ENCODE measurements at places on chromosomes 6 and 20.

DNA sequence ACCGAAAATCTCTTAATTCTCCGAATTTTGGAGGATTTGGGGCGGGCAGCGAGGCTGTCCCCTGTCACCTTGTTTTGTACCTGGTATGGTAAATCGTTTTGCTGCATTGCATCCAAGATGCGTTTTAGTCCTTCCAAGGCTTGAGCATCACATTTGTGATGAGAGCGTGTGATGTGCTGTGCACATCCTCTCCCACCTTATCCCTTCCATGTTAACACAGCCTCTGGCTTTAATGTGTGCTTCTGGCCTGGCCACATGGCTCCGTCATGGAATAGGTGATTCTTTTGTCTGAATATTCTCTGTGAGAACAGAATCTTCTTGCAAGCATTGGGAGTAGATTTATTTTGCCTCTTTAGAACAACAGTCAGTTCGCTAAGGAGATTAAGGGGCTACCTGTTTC lies 763 bp downstream of the TMEM14A start:
- DNase-seq, result no peak

DNA sequence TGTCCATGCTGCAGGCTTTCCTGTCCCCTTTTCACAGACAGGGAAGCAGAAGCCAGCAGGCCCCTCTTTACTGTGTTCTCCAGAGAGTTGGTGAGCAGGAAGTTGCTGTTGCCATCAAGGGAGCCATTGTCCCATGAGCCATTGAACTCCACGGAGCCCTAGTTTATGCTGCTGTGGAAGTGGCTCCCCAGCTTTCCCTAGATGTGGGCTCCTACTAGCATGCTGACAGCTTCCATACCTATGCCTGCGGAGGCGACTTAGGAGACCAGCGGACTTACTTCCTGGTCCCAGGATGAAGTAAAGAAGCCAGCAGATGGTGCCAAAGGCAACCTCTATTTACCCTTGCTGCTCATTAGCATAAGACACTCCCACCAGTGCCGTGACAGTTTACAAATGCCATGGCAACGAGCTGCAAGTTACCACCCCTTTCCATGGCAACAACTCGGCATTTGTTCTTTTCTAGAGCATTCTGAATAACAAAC lies 30.8 kb upstream of the FKBP1A start:
- no peak for DNase-seq

GRCh38 chr6:54920628-54921027 lies 74.1 kb downstream of the FAM83B start:
- no peak for DNase-seq

DNA sequence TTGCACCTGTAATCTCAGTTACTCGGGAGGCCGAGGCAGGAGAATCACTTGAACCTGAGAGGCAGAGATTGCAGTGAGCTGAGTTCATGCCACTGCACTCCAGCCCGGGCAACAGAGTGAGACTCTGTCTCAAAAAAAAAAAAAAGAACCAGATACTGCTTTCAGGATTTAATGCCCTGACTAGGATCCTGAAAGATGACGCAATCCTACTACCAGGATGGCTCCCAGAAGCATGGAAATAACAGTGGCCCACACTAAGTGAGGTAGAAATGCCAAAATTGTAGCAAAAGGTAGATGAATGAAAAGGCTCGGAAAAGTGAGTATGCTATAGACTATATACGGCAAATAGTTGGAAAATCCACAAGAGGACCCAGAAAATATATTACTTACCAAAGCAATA lies 23.8 kb upstream of the KHDC1 start:
- no peak for DNase-seq

DNA sequence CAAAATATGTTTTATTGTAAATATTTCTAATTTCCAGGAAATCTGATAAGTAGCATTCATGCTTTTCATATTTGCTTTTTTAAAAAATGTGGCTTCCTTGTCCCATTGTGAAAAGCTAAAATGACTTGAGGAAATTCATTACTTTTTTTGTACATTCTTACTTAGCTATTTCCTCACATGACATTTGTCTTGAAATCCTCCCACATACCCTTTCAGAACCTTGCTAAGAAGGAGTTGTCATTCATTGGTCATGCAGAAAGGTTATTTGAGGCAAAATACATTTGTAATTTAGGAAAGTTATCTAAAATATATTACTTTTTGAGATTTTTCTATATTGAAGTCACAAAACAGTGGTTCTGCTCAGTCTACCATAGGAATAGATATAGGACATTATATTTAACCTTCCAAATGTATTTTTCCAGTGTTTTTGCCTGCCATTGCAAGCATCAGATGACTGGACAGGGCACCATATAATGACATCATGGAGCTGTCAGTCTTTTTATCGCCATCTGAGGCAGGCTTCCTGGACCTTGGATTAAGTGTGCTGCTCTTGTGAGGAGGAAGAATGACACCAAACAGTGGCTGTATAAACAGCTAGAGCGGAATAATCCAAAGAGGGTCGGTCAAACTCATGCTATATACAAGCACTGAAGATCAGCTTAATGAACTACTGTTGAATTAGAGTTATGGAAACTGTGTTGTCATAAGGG lies 109.4 kb upstream of the HCRTR2 start:
- no peak for DNase-seq

DNA sequence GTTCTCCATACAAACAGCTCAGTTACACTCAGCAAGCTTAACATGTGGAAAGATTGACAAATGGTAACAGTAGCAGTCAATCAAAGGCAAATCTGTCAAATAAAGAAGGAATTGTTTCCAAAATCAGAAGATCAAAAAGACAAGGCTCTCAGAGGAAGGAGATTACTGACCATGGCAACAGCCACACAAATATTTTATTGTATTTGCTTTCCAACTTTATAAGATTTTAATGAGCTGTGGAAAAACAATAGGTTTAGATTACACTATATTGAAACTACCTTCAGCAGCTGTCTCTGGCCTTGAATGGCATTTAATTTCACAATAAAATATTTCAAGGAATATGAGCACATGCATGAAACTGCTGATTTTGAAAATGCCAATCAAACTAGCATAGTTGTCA lies 1143.9 kb upstream of the GJE1 start:
- DNase-seq, result no peak

DNA sequence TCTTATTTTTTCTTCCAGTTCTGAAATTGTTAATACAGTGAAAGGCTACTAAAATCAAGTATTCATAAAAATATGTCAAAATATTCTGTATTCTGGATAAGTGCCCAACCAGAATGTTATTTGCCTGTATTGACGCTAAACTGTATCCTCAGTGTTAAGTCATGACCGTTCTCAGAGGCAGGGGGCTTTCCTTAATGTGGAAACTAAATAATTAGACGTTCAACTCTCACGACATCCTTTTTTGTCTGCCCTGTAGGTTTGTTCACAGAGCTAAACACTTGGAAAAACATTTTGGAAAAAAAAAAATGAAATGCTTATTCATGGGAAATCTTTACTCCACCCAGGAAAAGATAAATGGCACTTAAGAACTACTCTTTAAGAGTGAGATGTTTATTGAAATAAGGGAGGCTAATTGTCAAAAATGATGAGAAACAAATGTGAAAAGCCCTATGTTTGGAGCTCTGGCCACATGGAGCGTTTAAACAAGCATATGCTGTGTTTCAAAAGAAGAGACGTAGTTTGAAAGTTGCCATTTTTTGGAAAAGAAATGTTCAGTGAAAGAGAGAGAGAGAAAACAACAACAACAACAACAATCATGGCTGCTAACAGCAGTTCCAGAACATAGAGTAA lies 453.1 kb upstream of the MARCKS start:
- DNase-seq, result no peak

GRCh38 chr20:47389867-47390347 lies 33.4 kb upstream of the ZMYND8 start:
- DNase-seq, result no peak
